Fibroblast of pulmonary artery (primary cell): ENCODE measurements at places on chromosomes 11 and 22.

GRCh38 chr11:11724994-11725393 is 103.2 kb upstream of the GALNT18 start:
- DNase-seq, result no peak

DNA sequence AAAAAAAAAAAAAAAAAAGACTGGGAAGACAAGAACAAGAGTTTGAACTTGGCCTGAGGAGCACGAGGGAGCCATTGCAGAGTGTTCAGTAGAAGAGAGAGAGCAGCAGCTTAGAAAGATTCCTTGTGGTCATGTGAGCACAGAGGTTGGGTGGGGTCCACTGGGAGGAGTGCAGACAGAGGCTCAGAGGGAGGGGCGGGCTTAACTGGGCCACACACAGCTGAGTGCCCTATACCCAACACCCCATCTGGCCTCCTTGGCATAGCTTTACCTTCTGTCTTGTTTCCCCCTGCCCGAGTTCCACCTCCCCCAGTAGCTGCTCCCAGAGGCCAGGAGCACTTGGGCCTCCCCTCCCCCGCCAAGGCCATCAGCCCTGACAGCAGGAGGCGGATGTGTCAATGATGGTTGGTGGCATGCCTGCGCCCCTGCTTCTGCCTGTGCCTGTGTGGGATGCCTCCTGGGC is 12.1 kb downstream of the C11orf86 start:
- no peak for DNase-seq

GRCh38 chr11:19910931-19911330 is 198.3 kb downstream of the NAV2 start:
- DNase-seq, result no peak

GRCh38 chr11:111541254-111542061 is 938 bp downstream of the LAYN start:
- peak; percentile 84 for DNase-seq

GRCh38 chr22:26460202-26460601 is 23.4 kb downstream of the HPS4 start:
- DNase-seq, result no peak

GRCh38 chr11:15725246-15725645 is 610.5 kb downstream of the INSC start:
- no peak for DNase-seq

- DNase-seq, result no peak
These were observed 15.2 kb upstream of the SLC6A5 start for GRCh38 chr11:20584093-20584774.

GRCh38 chr22:31107894-31108218 is 488 bp upstream of the SELENOM start:
- no peak for DNase-seq

GRCh38 chr11:33652930-33653329 is 47.7 kb downstream of the C11orf91 start:
- peak; percentile 30 for DNase-seq

GRCh38 chr11:114964676-114965214 is 286.4 kb downstream of the NXPE2 start:
- no peak for DNase-seq

DNA sequence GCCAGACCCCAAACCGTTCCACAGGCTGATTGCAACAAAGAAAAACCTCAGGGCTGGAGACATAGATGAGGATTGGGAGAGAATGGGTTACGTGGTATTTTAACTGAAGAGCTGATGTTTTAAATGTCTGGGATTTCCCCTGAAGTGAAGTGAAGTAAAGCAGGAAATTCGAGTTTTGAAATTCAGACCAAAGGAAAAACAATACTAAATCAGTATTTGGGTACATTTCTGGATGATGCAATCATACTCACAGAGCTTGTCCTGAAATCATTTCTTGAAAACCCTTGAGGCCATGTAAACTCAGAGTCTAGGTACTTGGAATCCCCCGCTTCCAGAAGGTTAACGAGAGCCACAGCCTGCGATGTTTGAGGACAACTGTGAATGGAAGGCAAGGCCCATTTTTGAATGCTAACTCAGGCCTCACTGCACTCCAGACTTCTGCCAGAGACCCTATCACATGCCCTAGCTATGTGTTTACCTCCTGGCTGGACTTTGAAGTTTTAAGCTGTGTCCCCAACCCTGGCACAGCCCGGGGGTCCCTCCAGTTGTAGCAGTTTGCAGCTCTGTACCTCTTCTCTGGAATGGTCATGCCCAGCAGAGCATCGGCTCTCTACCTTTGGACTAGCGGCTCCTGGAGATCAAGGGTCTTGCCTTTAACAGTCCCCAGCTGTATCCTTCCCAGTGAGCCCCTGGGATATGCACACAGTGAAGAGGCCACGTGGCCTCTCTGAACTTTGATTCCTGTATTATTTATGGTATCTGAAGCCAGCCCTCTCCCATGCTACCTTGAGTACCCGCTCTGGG is 5.4 kb upstream of the FTH1 start:
- peak; percentile 98 for DNase-seq

DNA sequence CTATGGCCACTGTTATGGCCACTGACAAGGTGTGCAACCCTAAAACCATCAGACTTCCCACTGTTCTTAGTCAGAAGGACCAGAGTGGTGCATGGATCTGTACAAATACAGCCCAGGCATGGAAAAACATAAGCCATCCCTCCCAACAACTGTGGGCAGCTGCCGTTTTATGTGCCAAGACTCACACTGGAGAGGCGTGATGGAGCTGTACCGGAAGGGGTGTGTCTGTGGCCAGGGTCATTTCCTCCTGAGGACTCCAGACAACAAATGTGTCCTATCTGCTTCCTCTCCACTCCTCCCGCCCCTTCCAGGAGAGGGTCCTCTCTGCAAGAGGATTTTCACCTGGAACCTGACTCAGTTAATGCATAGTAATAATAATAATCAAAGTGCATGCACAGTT is 29.5 kb downstream of the KCNJ1 start:
- DNase-seq, result peak; percentile 31

DNA sequence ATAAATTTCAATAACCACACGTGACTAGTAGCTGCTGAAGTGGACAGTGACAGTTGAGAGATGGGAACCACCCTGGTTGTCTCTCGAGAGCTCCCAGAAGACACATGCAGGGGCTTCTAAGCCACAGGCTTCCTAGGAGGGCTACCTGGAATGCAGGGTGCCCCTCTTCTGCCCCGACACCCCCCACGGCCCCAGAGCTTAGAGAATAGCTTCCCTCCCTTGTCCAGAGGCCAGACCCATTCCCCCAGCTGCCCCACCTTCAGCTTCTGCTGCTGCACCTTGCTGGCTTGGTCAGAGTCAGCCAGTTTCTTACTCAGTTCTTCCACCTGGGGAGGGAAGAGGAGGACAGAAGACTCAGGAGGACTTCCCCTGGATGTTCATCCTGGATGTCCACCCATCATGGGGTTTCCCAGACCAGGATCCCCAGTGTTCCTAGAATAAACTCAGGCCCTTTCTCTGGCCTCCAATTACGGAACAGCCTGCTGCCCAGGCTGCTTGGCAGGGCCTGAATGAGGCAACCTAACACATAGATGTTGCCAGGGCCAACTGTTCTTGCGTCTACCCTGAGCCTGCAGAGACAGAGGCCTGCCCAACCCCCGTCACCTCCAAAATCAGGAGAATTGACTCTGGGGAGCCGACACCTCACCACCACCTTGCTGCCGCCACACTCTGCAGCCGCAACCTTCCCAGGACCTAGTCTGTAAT is 12.0 kb downstream of the IL18BP start:
- no peak for DNase-seq

DNA sequence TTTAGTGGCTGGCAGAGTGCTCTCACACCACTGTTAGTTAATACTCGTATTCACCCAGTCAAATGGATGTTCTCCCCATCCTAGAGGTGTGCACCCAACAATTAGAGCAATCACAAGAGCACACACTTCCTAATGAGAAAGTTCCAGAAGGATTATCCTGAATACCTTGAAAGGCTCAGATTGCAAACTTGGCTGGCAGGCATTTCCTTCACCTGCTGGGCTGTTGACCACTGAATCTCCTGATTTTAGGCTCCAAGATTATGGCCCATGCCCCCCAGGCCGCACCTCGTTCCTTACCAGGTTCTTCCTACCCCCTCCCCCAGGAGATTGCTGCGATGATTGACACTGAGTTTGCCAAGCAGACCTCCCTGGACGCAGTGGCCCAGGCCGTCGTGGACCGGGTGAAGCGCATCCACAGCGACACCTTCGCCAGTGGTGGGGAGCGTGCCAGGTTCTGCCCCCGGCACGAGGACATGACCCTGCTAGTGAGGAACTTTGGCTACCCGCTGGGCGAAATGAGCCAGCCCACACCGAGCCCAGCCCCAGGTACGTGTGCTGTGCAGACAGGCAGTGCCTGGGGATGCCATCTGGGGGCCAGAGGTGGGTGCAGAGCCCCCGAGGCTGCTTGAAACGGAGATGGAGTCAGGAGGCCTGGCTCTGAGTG is 26.9 kb downstream of the TAB1 start:
- no peak for DNase-seq

- no peak for DNase-seq
These were observed 8.0 kb downstream of the RAC2 start for GRCh38 chr22:37235897-37236607.

DNA sequence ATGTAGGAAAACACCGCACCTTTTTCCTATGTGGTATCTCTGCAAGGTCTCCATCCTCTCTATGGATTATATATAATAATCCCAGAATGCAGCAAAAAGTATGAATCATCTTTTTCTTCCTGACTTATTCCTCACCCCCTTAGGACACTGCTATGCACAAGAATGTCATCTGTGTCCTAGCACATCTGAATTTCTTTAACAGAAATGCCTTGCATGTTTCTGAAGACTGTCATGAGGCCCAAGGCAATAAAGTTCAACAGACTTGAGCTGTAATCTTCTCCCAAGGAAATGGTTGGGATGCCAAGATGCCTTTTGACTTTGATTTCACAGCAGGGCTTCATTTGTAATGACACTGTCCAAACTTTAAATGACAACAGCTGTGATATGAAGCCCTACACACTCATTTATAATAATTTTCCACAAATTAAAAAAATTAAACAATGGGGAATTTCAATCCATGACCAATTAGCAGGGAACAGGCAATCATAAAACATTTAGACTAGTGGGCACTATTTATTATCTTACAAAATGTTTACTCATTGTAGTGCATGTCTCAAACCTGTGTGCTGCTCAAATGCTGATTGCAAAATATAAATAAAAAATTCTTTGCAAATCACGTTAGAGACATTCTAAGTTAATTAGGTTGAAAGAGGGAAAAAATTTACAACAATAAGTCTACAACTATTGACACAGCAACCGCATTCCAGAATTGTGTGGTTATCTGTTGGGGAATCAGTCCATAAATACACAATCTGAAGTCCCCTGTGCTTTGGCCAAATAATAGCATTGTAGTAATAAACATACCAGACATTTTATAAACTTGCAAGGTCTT is 242.3 kb downstream of the SWAP70 start:
- DNase-seq, result peak; percentile 91

DNA sequence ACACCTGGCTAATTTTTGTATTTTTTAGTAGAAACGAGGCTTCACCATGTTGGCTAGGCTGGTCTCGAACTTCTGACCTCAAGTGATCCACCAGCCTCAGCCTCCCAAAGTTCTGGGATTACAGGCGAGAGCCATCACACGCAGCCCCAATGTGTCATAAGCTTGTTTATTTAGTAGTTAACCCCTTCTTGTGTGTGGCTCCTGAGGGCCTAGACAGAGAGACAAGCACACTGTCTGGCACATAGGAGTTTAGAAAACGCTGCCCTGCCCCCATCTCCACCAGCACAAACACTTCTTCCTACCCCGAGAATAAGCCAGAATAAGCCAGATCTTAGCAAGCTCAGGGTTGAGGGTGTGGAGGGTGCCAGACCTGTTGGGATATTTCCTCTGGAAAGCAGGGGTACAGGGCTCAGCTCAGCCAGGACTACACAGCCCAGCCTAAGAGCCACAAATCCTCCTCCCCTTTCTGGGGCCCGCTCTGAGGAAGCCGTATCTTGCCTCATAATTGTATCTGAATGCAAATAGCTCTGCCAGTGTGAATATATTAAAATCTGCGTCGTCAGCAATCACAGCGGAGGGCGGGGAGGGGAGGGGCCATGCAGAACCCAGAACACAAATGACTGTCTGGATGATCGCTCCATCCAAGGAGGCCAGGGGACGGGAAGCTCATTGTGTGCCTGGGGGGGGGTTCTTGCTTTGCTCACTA is 247.3 kb downstream of the MN1 start:
- DNase-seq, result peak; percentile 55

GRCh38 chr22:26658671-26659478 is 1.5 kb downstream of the MIAT start:
- peak; percentile 84 for DNase-seq

- DNase-seq, result no peak
These were observed 46.9 kb downstream of the WNT11 start for GRCh38 chr11:76159303-76159937.

GRCh38 chr11:90512846-90513245 is 290.0 kb upstream of the CHORDC1 start:
- DNase-seq, result no peak

DNA sequence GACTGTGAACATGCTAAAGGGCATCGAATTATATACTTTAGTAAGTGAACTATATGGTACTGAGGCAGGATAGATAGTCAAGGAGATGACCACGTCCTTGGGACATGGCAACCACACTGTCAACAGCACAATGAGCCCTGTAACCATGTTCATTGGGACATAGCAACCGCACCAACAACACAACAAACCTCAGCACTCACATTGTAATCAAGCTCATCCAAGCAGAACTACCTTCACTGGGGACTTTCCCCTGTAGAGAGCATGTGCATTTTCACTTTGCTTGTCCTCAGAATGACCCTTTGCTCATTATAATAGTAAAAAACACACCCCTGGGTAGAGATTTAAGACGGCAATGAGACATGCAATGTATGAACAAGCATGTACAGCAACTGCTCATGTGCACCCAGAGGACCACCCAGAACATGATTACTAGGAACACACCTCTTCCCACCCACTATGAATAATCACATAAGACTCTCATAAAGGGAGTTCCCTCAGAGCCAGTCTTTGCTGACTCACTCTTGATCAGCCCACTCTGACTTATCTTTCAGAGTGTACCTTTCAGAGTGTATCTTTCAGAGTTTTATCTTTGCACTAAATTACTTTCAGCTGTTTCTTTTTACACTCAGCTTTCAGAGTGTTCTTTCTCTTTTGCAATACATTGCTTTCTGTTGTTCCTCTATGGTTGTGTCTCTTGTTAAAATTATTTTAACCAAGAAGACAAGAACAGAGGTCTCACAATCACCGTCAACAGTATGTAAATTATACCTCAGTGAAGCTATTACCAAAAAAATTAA is 4.1 kb upstream of the PLAAT2 start:
- peak; percentile 84 for DNase-seq

- peak; percentile 86 for DNase-seq
These were observed 1.0 kb upstream of the PPP6R2 start for GRCh38 chr22:50341977-50342650.

DNA sequence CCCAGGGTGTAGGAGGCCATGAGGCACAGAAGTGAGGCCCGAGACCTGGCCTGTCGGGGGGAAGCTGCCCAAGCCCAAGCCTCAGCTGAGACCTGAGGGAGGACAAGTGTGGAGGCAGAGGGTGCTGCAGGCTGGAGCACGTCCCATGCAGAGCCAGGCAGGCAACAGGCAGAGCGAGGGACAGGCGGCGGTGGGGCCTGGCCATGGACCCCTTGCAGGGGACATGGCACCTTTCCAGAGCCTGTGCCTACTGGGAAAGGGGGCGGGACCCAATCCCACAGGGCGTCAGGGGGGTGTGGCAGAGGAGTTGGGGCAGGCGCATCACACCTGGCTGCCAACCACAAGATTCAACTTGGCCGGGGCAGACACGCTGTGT is 4.3 kb downstream of the TNNI2 start:
- DNase-seq, result no peak

GRCh38 chr22:27667121-27667843 is 134.3 kb downstream of the MN1 start:
- DNase-seq, result peak; percentile 62

GRCh38 chr11:74680703-74681531 is 50.3 kb downstream of the CHRDL2 start:
- no peak for DNase-seq
